SIG-M5 (cell line): ENCODE measurements at places on chromosomes 2 and 18.

DNA sequence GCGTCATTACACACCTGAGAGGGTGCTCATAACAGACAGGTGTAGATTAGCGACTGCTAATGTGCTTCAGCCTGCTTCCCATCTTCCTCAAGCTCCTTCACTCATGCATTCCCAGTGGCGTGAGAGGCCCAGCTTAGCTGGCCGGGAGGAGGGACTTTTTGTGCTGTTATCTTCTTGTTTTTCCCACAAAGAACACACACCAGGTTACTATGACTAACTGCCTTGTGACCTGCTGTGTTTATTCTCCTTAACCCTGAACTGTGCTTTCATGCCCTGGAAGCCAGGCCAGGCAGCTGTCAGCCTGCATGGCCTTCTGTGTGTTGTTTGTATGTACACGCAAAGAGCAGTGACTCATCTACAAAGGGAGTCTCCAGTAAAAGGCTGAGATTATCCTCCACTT lies 143.8 kb downstream of the PIEZO2 start:
- no peak for DNase-seq

DNA sequence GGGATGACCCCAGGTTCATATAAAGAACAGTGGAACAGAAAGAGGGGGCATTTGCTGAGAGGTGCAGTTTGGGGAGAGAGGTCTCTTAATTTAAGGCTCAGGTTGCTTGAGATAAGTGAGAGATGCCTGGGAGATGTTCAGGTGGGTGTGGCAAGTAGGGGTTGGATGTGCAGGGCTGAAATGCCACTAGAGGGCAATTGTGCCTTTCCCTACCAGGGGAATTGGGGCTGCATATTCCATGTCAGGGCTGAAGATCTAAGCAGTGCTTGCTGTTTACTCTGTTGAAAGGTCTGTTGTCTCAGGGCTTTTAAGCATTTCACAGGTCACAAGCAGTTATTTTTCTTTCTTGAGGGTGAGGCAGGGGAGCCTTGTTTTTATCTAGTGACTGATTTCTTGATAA lies 7.8 kb downstream of the CCDC85A start:
- DNase-seq, result no peak

DNA sequence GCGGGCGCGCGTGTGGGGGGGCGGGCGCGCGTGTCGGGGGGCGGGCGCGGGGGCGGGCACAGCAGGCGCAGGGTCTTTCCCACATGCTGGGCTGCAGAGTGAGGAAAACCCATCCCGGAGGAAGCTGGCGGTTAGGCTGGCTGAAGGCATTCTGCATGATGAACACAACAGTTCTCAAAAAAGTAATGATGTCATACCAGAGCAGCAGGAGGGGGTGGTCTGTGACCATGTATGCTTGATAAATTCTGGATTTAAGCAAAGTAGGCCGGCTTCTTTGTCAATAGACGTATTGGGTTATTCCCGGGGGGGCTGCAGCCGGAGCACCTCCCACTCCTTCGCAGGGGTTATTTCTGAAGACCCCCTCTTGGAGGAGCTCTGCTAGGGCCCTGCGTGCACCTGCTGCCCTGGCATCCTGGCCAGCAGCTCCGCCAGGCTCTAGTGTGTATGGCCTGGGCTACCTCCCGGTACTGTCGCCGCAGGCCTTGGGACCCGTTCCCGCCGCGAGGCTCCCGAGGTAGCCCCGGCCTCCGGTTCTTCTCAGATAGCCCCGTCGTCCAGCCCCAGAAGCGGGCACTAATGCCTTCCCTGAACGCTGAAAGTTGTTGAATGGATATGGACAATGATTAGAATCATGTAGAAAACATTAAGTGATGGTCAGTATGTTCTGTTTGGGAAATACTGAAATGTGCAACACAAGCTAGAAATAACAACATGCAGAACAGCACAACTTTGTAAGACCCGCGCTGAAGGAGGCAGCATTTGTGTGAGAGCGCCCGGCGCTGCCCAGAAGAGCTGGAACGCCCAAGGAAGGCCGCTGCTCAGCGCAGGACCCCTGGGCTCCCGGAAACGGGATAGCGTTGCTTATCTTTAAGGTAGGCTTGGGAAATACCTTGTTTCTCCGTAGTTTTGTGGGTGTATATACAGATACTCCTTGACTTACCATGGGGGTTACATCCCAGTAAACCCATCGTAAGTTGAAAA lies 101.4 kb upstream of the RAB6C start:
- no peak for DNase-seq

GRCh38 chr2:162298669-162299335 lies 19.7 kb downstream of the IFIH1 start:
- no peak for DNase-seq

DNA sequence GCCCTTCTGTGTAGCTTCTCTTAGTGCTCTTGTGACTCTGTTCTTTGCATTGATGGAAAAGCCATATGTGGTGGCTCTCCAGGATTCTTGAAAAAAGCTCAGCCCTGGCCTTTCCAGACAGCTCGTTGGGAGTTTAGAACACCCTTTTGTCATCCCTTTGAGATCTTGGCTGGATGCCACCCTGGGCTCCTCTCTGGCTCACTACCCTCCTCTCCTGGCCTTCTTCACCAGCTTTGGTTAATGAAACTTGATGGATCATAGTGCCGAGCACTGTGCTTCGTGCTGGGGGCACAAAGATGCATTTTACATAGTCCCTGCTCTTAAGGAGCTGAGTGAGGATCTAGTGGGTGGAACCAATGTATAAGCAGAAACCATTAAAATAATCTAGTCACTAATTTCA lies 15.6 kb upstream of the FHOD3 start:
- DNase-seq, result no peak

DNA sequence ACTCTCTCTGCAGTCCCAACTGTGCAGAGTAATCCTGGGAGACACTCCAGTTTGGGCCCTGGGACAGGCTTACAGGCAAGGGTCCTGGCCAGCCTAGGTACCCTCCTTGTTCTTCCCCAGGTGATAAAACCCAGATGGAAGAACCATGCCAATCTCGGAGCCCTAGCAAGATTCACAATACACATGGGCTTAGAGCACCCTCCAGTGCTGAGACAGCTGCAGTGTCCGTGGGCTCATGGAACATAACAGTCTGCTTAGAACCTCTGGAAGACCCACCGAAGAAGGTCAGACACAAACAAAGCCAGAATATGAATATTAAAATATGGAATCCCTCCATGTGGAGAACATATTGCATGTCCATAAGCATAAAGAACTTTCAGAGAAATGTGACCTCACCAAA lies 568.1 kb downstream of the KCNJ3 start:
- no peak for DNase-seq

DNA sequence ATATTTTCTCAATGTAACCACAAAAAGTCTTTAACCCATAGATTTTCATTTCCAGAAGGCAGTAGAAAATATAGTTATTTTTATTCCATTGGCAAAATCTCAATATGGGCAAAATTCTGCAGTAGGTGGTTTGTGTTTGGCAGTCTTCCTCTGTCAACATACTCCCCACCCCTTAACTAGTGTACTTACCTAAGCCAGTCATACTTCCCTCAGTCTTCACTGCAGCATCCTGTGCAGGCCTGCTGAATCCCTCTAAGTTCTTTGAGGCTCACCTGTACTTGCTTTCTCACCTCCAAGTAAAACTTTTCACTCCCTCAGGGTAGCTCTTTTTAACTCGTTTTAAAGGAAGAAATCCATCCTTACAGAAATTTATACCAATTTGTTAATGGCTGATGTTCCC lies 6.8 kb downstream of the CARF start:
- DNase-seq, result no peak

DNA sequence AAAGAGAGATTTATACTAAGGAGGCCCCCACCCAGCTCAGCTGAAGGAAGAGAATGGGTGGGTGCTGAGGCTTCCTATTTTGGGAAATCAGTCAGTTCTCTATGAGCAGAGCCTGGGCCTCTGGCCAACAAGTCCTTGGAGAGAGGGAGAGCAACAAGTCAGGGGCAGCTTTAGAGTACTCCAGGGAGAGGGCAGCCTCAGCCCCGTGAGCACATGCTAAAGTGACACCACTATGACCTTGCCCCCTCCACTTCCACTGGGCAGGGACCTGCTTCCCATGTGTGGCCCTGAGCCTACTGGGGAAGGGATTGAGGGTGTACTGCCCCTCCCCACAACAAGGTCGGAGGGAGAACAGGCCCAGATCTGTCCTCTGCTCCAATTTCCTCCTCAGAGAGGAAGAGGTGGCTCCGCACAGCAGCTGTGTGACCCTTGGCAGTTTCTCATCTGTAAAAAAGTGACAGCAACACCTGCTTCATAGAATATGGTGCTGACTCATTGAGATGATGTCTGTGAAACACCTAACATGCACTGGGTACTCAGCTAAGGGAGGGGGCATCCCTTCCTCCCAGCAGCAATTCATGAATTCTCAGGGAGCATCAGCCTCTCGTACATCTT lies 72.9 kb downstream of the CLHC1 start:
- DNase-seq, result no peak

DNA sequence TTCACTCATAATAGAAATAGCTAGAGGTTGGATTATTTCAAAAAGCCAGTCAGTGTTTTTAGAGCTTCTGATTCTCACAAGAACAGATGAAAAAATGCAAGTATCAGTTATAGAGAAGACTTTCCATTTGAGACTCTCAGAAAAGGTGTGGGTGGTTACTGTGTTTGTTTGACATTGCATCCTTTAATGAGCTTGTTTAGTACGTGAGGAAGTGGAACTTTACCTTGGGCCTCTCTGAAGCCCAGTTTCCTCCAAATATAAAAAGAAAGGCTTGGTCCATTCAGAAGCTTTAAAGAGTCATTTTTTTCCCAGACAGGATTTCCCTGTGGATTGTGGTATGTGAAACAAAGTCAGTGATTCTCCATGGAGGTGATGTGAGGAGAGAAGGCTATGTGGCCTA lies 89.9 kb upstream of the RANBP2 start:
- DNase-seq, result no peak

- DNase-seq, result no peak
These were observed 779 bp upstream of the LYPD6 start for GRCh38 chr2:149329489-149330126.

- DNase-seq, result no peak
These were observed 16.0 kb upstream of the TMEM37 start for GRCh38 chr2:119415630-119416029.

- peak; percentile 65 for DNase-seq
These were observed 29.6 kb upstream of the IL37 start for GRCh38 chr2:112881217-112881985.

DNA sequence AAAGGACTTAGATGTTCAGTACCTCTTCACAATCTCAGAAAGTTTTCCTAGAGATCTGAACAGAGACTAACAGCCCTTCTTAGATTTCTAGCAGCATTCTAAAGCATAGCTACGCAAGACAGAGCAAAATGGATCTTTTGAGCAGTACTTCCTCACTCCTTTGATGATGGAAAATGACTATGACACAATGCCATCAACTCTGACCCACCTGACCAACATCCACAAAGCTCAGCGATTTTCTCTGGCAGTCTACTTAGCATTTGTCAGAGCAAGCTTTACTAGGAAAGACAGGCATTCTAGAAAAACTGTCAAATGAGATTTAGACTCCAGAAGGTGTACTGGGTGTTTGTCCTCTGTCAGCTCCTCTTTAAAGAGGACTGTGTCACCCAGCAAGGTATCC lies 180.9 kb upstream of the ACVR2A start:
- DNase-seq, result no peak

GRCh38 chr2:235634435-235635158 lies 140.8 kb downstream of the AGAP1 start:
- no peak for DNase-seq

DNA sequence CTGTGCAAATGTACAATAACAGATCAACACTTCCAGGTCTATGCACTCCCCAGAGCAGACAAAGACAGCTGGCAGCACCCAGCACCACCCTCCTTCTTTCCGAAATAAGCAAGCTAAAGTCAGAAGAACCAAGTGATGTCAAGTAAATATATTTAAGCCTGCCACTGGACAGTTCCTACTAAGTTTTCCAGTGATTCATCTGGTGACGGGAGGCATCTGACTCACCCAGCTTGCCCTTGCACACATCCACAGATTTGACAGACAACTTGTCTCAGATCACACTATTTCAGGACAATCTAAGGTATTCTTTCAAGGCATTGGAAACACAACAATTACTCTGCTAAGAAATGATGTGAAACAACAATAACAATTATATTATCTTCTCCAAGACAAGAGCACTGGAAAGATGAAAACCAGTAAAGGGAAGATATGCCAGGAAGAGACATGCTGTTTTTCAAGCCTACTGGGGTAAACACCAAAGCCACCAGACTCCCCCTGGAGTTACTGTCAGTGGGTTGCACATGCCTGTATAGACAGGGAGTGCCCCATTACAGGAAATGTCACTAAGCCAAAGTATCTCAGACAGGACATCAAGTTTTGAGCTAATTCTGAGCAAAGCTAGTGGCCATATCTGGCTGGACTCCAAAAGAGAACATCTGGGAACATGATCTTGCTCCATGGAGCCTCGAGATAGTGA lies 287.9 kb upstream of the KLHL29 start:
- DNase-seq, result no peak

GRCh38 chr18:5515011-5515784 lies 28.6 kb downstream of the EPB41L3 start:
- peak; percentile 79 for DNase-seq

- DNase-seq, result no peak
These were observed 130.1 kb downstream of the MAP2 start for GRCh38 chr2:209553913-209554312.

DNA sequence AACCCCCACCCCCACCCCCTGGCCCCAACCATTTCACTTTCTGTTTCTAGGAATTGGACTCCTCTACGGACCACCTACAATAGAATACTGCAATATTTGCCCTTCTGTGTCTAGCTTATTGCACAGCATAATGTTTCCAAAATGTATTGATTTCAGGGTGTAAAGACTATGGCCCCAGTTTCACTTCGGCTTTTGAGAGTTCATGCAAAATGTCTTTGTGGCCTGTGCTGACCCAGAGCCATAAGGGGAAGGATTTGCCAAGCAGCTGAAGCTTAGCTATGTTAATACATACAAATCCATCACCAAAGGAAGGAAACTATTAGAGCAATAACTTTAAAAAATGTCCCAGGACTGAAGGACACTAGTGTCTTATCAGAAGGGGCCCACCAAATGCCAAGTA lies 11.2 kb upstream of the ATP9B start:
- DNase-seq, result no peak

- no peak for DNase-seq
These were observed 25.1 kb upstream of the CREB1 start for GRCh38 chr2:207504513-207505170.

GRCh38 chr2:227617316-227618230 lies at the start of gene SCYGR4:
SCYGR4 (plus strand) TSS chr2:227617498; CDS start chr2:227617498, 0 bp downstream.
- DNase-seq, result no peak
